Activated gamma-delta T cell (primary cell): ENCODE measurements at places on chromosomes 5 and 9.

- no peak for DNase-seq
Observed at GRCh38 chr5:166123717-166124116, 2167.7 kb upstream of the WWC1 start.

DNA sequence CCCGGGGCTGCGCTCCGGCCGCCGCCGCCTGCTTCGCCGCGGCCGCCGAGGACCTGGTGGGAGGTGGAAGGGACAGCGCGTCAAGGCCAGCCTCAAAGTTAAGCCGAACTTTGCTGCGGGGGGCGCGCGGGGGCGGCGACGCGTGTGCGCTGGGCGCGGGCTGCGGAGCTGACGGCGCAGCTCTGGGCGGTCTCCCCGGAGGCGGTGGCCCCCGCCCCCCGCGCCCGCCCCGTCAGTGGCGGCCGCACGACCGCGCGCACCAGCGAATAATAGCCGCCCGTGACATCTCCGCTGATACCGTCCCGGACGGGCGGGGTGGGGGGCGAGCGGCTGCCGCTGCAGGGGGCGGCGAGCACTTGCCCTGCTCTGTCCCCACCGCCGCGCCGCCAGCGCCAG lies 579 bp upstream of the FAM78A start:
- DNase-seq = peak; percentile 44

DNA sequence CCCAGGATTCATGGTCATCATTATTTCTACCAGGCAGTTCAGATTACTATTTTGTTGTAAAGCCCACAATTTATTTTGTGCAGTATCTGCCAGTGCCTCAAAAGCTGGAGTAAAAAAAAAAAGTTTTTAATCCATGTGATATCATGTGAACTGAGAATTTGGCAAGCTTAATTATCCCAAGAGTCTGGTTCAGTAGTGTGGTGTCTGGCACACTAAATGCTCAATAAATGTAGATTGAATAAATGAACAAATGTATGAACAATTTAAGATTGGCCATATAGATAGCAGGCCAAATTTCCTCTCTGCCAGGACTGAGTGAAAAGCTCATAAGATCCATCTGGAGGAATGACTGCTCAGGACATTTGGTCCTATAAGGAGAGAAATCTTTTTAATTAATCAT lies 533.0 kb downstream of the TLE1 start:
- no peak for DNase-seq

- peak; percentile 22 for DNase-seq
Observed at GRCh38 chr5:55226027-55226933, 835 bp downstream of the MCIDAS start.

DNA sequence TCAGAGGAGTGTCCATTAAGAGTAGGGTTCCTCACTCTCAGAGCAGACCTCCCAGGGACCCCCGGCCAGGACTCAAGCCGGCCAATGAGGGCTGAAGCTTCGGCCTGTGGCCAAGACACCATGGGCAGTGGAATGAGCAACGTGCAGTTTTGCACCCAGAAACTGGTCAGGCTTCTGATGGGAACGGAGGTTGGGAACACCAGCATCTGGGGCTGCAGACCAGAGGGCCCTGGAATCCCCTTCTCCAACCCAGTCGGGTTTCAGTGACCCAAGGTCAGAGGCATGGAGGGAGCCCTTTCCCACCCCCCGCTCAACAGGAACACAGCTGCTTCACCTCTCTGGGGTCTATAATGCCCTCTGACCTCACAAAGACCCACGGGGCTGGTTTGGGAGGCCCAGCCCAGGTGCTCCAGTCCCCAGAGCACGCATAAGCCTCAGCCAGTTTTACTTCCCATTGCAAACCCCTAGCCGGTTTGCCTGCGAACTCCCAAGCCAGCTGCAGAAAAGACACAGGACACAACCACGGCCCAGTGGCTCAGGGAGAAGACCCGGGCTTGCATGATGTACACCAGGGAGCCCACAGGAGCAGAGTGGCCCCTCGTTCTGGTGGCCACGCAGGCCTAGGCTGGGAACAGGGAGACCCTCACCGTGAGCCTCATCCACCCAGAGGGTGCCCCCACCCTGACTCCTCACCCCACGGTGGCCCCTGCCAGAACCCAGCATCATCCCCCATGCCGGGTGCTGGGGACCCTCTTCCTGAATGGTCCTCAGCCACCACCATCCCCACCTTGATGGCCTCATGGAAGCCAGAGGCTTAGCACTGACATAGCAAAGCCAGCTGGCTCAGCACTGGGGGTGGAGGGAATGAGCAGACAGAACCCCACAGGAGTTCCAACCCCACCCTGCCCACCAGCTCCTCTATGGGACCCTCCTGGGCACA lies 30.6 kb downstream of the VAV2 start:
- DNase-seq = no peak

DNA sequence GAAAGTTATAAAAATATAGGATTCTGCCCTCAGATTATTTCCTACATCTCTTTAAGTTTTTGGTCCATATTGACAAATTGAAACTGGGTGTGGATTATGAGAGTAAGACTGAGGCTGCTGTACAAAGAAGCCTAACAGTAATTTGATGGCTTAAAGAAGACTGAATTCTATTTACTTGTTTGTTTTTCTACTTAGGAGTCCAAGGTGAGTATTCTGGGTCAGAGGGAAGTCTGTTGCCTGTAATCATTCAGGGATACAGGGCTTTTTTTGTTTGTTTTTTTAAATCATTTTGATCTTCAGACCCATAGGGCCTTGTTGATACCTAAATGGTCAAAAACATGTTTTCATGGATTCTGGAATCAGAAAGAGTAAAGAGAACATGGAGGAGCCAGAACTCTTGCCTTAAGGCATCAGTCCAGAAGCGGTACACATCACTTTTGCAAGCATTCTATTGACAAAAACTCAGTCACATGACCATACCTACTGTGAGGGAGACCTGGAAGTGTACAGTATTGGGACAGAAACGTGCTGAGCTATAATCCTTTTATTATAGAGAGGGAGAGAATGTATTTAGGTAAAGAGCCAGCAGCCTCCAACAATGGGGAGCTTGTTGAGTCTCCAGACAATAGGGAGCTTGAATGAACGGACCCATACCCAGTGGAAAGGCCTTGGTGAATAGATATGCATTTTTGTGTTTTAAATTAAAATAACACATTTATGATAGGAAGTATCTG lies 102.7 kb downstream of the LRRC70 start:
- DNase-seq = no peak

DNA sequence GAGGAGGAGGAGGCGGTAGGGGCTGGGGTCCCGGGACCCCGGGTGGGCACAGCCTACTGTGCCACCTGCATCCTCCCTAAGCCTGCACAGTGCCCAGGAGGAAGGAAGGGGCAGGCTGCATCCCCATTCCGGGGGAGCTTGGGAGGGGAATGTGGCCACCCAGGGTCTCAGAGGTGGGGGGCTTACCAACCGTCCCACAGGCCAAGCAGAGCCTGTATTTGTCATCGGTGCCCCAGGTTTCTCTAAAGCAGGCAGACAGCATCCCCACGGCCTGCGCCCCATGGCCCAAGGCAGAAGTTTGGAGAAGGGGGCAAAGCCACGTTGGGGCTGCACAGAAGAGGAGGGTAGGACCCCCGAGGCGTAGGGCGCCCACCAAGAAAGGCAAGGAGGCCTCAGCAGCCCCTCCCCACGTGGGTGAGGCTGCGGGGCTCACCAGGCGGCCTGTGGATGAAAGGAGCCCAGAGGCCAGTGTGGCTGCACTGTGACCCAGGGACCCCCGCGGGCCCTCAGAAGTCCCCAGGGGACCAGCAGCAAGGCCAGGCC lies 507 bp upstream of the GPSM1 start:
- no peak for DNase-seq

- no peak for DNase-seq
Observed at GRCh38 chr5:39891376-39891775, 466.6 kb upstream of the DAB2 start.

- no peak for DNase-seq
Observed at GRCh38 chr9:100098046-100098886, 534 bp downstream of the ERP44 start.
